ENCODE measurements at places on chromosomes 5 and 9.

GRCh38 chr9:73515216-73515615, 363.6 kb downstream of the ANXA1 start:
- DNase-seq, result no peak

DNA sequence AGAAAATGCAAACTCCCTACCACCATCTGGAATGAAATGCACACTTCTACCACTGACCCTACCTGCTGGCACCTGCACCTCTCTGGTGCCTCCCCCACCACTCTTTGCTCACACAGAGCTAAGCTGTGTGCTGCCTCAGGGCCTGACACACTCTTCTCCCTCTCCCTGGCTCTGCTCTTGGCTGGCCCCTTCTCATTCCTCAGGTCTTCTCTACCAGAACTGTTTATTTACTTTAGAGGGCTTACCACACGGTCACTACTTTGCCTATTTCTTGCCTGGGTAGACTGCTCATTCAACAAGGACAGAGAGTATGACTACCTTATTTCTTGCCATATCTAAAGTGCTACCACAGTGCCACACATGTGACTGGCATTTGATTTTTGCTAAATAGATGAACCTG, 3.3 kb downstream of the REEP5 start:
- no peak for DNase-seq

DNA sequence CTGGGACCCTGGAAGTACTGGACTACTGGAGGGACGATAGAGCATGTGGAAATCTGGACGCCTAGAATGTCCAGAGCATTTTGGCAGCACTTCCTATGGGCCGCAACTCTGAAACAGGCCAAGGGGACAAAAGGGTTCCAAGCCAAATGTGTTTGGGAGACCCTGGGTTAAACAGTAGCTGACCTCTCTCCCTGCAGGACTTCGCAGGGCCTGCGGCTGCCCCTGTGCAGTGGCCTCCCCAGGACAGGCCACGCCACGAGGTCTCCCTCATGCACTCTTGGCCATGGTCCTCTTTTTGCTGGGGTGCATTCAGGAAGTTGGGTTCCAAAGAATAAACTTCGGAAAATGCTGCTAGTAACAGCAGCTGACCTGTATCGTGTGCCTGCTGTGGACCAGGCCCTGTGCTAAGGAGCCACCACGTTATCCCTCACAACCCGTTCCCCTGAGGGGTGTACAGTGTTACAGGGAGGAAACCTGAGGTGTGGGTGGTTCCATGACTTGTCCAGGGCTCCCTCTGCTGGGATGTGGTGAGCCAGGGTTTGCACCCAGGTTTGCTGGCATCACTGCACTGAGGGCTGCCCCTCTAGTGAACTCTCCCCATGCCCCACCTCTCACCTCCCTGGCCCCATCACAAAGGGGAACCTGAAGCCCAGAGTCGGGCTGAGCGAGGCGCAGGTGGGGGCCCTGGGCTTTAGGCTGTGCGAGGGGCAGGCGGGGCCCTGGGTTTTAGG, 79.4 kb downstream of the AMBP start:
- DNase-seq, result no peak

DNA sequence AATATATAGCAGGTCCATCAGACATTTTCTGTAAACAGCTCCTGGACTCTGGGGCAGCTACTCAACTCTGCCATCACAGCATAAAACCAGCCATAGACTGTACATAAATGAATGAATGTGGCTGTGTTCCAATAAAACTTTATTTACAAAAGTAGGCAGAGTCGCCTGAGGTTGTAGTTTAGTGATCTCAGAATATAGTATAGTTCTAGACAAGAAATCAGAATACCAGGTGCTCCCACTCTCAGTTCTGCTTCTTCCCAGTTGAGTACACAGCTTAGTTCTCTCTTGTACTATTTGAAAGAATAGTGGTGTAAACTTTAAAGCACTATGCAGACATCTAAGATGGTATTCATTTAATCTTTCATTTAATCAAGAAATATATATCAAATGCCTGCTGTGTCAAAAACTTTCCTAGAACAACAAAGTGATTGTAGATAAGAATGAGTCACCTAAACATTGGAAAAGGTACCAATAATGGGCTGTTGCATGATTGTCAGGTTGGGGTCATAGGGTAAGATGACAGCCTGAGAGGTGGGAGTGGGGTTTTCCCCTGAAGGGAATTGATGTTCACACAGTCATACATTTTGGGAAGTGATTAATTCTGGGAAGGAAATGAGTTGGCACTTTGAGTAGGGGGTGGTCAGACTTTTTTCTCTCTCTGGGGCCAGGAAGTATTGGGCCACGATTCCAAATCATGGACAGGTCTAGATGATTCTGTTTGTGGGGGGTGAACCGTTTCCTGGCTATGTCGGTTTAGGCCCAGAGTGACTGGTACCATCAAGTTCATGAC, 37.0 kb downstream of the TNFSF8 start:
- DNase-seq, result peak; percentile 40

DNA sequence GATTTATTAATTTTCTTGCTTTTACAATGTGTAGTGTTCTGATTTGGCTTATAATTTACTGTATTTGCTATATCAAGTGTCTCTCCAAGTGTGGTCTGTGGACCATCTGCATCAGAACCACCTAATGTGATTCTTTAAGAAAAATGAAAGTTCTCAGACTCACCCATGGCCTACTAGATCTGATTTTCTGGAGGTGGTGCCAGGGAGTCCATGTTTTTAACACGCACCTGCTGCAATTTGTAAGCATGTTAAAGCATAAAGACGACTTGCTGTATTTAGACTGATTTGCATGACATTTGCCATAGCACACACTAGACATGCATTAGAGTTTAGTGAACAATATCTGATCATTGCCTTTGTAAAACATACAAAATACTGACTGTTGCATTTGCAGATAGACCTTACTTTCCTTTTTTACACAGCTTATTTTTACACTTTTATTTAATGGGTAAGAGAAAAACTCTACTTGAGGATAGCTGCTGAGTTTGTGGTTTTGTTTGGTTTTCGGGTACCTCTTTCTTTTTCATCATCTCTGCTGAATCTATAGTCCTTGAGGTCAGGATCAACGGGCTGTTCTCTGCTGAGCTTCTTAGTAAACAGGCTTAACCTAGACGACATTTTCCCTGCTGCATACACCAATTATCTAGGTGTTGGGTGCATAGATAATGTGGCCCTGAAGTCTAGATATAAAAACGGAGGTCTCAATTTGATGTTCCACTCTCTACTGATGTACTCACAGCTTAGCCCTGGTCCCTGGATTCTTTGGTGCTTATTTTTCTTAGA, 138.0 kb upstream of the ZNF366 start:
- DNase-seq, result no peak

- no peak for DNase-seq
Observed at GRCh38 chr5:31823472-31823871, 184.5 kb downstream of the PDZD2 start.

DNA sequence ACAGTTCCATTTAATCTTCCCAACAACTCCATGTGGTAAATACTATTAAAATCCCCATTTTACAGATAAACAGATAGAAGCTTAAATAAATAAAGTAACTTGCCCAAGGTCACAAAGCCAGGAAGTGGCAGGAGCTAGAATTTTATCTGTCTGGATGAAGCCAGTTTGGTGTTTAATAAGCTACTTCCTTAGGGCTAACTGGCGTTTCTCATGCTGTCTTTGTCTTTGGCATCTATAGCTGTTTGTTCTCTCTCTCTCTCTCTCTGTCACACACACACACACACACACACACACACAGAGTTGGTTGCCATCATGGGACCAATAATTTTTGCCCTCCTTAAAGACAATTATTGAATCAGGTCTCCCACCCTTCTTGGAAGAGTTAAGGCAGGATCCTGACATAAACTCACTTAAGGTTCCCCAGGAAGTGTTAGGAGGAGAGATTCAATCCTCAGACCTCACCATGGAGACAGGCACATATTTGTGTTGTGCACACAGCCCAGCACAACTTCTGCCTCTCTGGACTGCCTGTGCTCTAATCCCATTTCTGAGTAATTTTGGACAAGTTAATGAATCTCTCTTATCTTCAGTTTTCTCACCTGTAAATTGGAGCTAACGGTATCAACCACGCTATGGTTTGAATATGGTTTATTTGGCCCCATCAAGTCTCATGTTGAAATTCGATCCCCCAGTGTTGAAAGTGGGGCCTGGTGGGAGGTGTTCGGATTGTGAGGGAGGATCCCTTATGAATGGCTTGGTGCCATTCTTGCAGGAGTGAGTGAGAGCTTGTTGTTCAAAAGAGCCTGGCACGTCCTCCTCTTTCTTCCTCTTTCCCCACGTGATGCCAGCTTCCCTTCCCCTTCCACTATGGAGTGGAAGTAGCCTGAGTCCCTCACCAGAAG, 8.3 kb upstream of the ADRA1B start:
- no peak for DNase-seq

DNA sequence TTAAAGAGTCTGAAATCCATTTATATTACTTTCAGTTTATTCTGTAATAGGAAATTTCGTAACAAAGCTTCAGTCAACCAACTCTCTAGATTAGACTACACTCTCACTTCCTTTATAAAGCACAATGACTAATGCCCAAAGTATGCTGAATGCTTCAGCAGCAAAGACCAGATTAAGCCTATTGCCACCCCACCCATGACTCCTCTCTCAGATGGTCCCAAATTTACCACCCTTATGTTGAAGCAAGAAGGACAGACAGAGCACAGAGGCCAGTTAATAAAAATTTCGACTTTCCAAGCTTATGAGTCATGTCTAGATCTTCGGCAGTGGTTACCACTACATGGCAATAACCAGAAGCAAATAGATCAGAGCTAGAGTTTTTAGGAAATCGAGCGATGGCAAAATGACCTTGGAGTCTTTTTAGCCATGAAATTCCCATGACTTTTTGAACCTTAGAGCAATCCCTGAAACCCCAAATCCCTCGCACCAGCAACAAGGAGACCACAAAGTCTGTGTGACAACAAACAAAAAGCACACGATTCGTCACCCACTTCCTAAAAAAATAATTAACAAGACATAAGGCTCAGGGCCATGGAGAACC, 287.8 kb upstream of the RASA1 start:
- DNase-seq, result no peak

DNA sequence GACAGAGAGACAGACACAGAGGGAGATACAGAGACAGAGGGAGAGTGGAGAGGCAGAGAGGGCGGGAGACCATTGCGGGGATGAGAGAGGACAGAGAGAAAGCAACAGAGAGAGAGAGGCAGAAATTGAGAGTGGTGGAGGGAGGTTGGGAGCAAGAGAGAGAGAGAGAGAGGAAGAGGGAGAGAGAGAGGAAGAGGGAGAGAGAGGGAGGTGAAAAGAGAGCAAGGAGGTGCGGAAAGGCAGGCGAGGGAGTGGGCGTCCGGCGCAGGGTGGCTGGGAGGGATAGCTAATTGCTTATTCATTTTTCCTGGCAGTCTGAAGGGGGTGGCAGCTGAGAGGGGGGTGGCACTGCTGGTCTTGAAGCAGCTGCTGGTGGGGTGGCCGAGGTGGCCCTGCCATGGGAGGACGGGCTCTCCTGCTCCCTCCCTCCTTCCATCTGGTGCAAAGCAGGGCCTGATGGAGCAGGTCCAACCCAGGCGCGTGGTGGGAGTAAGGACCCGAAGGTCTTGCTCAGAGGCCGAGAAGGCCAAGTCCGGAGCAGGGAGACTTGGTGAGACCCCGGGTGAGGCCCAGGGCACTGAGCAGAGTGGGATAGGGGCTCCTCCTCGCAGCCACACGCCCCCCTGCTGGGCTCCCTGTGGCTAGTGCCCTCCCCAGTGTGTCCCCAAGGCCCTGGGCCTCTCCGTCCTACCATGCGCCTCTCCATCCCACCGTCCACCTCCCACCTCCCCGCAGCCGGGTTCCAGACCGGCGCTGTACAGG, 25.3 kb upstream of the RNU6ATAC start:
- no peak for DNase-seq

- peak; percentile 33 for DNase-seq
Observed at GRCh38 chr9:133421615-133422542, at the start of gene ADAMTS13. ADAMTS13 (plus strand) TSS chr9:133422367; CDS start chr9:133422444, 77 bp downstream.

DNA sequence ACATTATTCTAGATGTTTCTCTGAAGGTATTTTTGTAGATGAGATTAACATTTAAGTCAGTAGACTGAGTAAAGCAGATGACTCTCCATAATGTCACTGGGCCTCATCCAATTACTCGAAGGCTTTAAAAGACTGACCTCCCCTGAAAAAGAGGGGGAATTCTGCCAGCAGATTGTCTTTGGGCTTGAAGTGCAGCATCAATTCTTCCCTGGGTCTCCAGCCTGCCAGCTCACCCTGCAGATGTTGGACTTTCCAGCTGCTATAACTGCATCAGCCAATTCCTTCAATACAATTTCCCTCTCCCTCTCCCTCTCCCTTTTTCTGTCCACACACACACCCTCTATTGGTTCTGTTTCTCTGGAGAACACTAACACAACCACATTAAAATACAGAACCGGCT, 472.8 kb downstream of the SPOCK1 start:
- no peak for DNase-seq

DNA sequence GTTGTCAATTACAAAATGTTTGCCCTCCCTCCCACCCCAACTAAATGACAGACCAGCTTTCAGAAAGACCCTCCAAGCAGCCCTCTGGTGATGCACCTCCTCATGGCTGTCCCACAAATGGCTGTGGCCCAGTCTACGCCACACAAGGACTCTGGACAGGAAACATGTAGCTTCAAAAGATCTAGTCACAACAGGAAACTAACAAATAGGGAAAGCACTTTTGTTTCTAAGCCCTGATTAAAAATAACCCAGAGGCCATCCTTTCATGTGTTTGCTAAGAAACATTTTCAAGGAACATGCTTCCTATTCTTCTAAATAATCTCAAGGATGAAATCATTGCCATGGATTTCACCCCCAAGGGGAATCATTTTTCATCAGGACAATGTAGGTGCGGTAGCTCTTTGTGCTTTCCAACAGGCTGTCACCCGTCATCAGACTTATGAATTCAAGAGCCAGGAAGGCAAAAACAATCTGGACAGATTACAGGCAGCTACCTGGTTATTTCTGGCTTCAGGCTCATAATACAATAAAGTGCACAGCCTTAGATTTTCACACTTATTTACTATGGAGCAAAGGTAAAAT, 20.1 kb downstream of the PCSK1 start:
- DNase-seq, result no peak

DNA sequence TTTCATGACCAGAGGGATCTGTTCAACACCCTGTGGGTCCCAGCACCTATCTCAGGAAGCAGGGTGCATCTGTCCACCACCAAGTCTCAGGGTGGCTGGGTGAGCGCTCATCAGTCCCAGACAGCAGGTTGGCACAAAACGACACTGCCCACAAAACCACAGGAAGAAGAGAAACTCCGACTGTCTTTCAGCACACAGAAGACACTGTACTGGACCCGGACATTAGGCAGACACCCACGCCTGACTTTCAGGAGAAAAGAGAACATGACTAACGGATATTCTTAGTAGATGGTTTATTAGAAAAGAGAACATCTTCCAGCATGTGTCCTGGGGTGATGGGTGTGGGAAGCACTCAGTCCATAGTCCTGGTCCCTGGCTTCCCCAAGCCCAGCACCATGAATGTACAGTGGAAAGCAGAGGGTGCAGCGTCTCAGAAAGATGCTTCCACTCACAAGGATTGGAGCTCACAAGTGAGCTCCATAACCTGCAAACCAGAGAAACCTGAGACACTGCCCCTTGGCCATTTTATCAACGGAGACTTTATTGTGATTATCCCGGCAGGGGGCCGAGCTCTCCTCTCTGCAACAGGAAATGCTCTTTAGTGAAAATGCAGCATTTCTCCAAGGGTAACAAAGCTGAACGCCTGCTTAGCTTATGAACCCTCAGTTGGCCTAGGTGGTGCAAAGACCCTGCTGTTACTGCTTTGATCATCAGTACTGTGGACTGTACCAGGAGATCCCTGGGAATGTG, 35.8 kb upstream of the LCP2 start:
- DNase-seq, result peak; percentile 68

Data from stimulated activated naive CD4-positive, alpha-beta T cell treated with Interleukin-2 at 50 U/mL for 16 hours (primary cell).